Thyroid gland (tissue), 4 donors: ENCODE measurements at places on chromosomes 12 and 14. TPM values are rescaled to one million over a fixed set of nuclear protein-coding genes. Genes with fewer than 3 reads are reported as not detected.

The KERA gene
- not detected for total RNA-seq

The BICDL1 gene
- total RNA-seq = 52.0 TPM

The TAMALIN gene
- 9.8 TPM for total RNA-seq

The VRTN gene
- total RNA-seq = not detected

The PCED1B gene
- 1.0 TPM for total RNA-seq

The ASB8 gene
- total RNA-seq = 35.4 TPM

The SMCO2 gene
- total RNA-seq = not detected

The NKX2-1 gene
- total RNA-seq = 375 TPM

The CHGA gene
- 0.54 TPM for total RNA-seq

The TMEM63C gene
- 0.40 TPM for total RNA-seq

The PRB2 gene
- not detected for total RNA-seq

The PGF gene
- total RNA-seq = 57.7 TPM
